ENCODE measurements at places on chromosomes 11 and 22. TPM values are rescaled to one million over a fixed set of nuclear protein-coding genes. Genes with fewer than 3 reads are reported as not detected.

GRCh38 chr11:48063424-48063978, 83.1 kb downstream of the PTPRJ start:
- peak; percentile 43 for DNase-seq

NCR3LG1 gene
- total RNA-seq, result 2.6 TPM

DNA sequence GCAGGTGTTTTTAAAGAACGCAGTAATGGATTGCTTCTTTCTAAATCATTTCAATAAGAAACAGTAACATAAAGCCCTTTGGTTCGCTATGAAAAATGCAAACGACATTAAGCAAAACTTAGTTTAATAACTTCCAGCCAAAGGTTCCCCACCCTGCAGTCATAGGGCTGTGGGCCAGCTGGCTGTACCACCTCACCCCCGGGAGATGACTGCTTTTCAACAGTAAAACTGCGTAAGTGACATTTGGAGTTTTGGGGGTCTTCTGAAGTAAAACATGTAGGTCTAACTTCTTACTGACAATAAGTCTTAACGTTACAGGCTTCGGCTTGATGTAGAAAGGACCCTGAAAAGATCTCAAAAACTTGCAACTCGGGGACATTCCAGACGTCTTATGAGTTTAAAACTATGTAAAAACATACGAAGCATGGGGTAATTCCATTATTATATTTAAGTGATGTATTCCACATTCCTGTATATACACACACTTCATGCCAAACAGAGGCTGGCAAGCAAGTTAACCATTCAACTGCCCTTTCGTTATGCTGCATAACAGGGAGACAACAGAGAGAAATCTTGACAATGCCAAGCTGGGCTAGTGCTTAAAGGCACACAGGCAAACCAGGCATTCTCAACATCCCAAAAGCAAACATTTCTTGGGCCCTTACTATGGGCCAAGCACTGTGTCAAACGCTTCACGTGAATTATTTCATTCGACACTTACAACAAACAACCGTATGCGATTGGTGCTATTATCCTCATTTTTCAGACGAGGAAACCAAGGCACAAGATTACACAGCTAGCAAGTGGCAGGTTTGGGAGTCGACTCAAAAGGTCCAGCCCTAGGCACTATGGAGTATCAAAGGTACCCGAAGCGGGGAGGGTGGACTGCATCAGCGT, 1.2 kb downstream of the MRTFA start:
- DNase-seq, result no peak

DNA sequence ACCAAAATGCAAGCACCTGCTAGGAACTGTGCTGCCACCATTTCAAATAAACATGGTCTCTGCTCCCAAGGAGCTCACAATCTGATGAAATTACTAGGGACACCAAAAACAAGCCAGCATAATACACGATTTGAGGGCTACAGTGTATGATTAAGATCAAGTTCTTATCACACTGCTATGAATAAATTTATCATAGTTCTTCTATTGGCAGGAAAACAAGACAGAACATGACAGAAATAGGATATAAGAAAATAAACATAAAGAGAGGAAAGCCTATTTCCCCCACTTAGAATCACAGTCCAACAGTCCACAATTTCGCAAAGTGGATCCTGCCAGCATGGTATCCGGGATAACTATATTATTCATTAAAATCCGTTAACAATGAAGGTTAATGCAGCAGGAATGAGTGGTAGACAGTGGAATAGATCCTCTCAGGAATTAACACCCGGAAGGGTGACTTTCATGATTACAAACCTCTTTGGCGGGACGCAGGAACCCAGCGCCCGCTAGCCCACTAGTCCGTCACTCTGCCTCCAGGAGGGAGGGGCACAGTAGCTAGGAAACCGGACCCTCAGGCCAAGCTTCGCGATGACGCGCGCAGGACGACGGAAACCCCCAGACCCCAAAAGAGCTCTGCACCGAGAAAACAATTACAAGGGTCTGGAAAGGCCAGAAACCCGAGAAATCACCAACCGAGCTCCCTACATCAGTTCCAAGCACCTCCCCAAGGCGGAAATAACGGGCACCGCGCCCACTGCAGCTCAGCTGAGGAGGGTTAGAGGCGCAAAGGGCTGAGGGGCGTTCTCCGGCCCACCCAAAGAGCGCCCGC, 607 bp downstream of the CCDC82 start:
- DNase-seq, result no peak
